ENCODE measurements at places on chromosomes 16 and 17.

DNA sequence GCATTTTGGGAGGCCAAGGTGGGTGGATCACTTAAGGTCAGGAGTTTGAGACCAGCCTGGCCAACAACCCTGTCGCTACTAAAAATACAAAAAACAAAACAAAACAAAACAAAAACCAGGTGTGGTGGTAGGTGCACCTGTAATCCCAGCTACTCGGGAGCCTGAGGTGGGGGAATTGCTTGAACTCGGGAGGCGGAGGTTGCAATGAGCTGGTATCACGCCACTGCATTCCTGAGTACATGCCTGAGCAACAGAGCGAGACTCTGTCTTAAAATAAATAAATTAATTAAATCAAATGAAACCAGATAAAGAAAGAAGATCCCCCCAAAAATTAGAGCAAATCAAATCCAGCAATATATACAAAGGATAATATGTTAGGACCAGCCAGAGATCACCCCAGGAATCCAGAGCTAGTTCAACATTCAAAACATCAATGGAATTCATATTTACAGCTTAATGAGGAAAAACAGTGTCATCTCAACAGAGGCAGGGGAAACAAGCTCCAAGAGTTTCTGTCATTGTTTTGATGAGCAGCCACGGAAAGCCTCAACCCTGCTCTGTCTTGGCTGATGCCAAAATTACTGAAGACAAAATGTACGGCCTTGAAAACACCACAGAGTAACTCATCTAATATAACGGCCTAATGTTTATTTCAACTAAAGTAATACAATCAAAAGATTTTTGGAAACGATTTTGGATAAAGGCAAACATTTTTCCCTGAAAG, 3.7 kb downstream of the PEMT start:
- no peak for DNase-seq

DNA sequence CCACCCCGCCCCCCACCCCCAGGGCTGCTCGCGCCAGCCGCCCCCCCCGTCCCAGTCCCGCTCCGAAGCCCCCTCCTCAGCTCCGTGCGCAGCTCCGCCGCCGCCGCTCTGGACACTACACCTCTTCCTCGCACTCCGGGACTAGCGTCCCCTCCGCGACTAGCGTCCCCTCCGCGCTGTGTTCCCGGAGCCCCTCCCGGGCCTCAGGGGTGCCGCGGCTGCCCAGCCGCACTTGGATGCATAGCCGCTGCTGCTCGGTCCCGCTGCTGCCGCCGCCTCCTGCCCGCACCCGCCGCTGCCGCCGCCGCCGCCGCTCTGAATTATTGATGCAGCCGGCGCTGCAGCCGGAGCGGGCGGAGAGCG, at the start of gene CBLN1:
Gene CBLN1 (minus strand): TSS at position 359 of the 363 bp plus-strand sequence. CDS start 373 bp downstream, outside the sequence.
- no peak for DNase-seq

GRCh38 chr17:64032081-64032480, 11.6 kb upstream of the ICAM2 start:
- no peak for DNase-seq

DNA sequence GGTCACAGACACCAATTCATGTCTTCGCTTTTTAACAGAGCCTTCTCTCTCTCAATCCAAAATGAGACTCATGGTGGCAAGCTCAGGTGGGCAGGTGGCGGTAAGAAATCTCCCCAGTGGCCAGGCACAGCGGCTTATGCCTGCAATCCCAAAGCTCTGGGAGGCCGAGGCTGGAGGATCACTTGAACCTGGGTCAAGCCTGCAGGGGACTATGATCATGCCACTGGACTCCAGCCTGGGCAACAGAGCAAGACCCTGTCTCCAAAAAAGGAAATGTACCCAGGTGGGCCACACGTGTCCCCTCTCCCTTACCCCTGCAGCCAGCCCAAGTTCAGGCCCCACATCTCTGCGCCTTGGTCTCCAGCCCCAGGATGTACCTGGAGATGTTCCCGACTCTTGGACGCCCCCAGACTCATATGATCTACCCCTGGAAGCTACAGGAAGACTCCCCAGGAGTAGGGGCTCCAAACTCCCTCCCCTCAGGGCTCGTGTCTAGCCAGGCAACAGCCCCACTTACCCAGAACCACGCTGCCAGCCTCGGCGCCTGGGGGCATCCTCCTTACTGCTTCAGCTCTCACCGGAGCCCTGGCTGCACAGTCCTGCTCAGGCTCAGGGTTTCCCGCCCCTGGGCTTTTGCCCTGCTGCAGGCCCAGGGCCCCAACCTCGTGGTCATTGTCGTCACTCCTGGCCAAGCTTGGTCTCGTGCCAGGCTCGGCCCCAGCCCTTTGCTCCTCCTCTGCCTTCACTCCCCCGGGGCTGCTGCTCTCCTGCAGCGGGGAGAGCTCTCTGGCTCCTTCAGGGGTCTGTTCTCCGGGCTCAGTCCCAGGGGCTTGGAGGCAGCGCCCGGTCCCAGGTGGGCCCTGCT, 16.2 kb downstream of the MYLK3 start:
- DNase-seq: no peak

DNA sequence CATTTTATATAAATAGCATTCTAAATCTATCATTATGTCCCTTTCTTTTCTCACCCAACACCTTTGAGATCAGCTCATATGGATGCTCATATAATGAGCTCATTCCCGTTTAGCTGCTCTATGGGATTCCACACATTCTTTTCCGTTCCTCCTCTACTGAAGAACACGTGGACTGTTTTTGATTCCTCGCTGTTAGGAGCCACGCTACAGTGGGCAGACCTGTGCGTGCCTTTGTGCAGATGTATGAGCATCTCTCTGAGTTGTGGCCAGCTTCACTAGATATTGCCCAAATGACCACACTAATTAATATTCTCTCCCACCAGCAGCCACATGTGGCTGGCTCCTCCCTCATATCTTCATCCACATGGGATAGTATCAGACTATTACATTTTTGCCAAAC, 6.0 kb upstream of the TNFRSF13B start:
- DNase-seq: no peak

DNA sequence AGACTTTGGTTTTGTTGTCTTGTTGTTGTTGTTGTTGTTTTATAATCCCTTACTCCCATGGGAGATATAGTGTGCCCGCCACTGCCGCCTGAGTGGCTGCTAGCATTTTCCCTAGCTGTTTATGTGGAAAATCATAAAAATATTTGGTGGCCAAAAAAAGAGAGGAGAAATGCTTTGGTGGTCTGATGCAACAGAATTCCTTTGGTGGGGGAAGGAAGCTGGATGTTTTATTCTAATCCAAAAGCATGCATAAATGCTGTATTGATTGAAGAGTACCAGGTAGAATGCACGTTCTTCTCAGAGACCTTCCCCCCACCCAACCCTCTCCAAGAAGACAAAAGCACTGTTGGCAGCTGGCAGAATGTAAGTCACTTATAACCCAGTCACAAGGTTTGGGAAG, 93.2 kb downstream of the C17orf67 start:
- no peak for DNase-seq

DNA sequence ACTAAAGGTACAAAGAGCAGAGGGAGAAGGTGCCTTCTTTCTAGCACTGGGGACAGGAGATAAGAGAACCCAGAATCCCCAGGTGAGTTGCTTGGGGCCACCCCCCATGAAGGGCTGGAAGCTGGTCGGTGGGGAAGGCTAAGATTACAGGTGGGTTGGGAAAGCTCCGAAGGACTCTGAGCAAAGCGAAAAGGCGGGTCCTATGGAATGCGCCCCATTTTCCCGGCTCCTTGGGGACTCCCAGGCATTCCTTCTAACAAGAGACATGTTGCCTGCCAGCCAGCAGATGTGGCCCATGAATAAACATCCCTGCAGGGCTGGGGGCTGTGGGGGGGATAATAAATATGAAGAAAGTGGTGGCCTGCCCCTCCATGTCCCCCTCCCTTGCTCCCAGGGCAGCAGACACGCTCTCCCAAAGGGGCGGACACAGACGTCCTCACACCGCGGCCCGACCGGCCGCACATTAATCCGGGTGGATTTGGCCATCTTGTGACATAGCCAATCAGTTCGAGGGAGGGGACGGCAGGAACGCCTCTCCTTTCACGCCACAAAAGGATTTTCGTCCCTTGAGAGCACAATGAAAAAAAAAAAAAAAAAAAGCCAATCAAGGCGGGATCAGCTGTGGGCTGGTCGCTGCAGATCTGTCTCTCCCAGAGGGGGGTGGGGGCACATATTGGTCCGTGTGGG, 98.5 kb downstream of the SOX9 start:
- DNase-seq: no peak

DNA sequence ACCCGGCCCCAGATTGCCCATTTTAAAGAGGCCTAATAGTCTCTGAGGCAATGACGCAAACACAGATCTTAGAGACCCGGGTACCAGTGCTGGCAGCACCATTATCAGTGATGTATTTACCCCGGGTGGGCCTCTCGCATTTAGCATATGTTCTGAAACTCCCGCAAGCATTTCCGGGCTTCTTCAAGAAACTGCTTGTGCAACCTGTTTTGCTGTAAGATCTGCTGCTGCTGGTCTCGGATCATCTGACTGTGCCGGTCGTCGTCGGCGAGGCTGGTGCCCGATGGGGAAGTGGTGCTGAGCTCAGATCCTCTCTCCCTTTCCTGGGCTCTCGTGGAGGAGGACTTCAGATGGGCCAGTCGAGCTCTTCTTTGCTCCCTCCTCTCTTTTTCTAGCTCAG, 12.5 kb downstream of the CEP295NL start:
- no peak for DNase-seq

DNA sequence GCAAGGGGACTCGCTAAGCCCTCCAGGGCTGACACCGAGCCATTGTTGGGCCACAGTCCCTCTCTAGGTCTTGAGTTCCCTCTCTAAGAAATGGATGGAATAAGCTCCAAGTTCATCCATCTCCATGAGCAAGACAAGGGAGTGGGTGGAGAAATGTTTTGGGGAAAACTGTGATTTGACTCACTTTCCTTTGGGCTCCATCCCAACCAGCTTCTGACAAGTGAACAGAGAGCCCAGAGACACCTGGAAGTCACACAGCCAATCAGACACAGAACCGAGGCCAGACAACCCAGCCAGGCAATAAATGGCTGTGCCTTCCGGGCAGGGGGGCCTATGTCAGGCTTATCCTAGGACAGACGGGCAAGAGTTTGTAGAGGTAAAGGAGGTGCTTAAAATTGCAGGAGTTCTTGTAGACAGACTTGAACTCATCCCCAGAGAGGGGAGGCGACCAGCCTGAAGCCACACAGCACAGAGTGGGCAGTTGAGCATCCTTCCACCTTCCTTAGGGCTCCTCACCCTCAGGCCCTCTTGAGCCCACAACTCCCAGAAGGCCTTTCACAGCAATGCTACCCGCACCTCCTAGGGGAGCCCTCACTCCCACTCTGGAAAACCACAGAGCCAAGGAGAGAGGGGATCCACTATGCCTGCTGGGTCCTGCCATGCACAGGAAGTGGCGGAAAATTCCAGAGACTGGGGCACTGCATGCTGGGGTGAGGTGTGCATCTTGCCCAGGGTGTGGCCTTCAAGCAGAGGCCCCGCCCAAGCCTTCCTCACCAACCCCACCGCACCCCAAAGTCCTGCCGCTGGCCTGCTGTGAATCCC, 9.5 kb upstream of the FAM83G start:
- DNase-seq: no peak

DNA sequence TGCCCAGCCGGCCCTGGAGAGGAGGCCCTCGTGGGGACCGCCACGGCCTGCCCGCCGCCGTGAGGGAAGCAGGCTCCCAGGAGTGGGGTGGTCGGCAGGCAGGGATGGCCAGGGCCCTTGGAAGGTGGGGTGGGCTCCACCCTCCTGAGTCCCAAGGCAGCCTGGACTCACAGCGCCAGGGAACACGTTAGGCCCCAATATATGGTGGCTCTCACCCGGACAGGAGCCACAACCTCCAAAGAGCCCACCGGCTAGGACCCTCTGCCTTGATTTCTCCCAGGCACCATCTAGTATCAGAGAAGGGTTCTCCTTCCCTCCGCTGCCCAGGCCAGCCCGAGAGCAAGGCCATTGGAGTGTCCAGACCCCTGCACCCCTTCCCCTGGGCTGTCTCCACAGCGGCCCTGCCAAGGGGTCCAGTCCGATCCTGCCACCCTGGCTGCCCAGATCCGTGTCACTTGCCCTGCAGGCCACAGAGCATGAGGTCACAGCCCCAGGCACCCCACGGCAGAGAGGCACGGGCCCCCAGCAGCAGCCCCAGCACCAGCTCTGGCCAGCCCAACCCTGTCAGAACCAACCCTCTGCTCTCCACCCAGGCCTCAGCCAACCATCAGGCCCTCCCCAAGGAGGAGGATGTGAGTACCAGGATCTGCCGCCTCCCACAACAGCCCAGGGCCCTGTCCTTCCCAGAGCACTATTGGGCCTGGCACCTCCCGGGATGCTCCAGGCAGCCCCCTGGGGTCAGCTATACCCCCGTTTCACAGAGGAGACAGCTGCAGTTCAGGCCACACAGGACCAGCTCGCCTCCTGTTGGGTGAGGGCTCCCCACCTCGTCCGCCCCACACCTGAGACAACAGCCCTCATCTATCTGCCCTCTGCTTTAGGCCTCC, 1.1 kb upstream of the AXIN1 start:
- no peak for DNase-seq

DNA sequence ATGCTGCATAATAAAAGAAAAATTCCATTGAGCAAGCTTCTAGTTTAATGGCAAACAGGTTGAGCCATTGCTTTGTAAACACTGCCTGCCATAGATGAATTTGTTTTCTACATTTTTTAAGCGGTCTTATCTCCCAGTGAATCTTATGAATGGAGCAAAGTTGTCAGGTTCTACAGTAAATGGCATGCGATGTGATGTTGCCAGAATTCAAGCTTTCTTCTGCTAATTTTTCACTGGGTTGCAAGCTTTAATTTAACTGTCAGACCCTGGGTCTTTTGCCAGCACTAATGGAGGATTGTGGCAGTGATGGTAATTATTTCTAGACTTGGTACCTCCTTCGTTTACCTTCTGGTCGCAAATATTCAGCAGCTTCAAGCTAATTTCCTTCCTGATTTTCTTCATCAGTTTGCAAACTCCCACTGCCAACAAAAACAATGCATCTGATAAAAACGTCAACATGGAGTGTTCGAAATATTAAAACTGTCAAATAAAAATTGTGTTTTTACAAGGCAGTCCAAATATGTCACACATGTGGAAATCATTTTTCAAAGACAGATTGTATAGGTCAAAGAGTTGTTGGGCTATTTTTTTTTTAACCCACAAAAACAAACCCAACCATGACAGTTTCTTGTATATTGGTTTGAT, 274.2 kb upstream of the ERCC4 start:
- DNase-seq: no peak

GRCh38 chr17:50458270-50458669, 10.4 kb downstream of the CHAD start:
- DNase-seq: no peak

GRCh38 chr16:10162981-10163380, 19.2 kb downstream of the GRIN2A start:
- no peak for DNase-seq

DNA sequence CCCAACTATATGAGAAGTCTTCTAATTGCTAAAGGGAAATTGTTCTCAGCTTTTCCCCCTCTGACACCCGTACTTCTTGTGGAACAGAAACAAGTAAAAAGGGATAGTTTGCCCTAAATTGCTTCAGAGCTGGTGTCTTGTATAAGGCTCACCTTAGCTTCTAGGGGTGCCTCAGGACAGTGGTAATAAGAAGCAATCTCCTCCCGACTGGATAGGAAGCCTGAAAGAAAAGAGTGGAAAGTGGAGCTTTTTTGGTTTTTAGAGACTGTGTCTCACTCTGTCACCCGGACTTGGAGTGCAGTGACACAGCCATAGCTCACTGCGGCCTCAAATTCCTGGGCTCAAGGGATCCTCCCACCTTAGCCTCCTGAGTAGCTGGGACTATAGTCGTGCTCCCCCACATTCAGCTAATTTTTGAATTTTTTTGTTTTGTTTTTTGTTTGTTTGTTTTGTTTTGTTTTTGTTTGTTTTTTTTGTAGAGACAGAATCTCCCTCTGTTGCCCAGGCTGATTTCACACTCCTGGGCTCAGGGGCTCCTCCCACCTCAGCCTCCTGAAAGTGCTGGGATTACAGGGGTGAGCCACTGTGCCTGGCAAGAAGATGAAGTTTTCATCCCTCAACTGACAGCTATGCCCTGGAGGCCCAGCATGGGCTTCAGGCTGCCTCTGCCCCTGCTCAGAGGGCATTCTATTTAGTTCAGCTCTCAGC, 3.4 kb downstream of the TAT start:
- DNase-seq: no peak

Measured in substantia nigra (tissue), 51 donors.